Endodermal cell (in vitro differentiated cells): ENCODE measurements at places on chromosomes 6 and 20.

DNA sequence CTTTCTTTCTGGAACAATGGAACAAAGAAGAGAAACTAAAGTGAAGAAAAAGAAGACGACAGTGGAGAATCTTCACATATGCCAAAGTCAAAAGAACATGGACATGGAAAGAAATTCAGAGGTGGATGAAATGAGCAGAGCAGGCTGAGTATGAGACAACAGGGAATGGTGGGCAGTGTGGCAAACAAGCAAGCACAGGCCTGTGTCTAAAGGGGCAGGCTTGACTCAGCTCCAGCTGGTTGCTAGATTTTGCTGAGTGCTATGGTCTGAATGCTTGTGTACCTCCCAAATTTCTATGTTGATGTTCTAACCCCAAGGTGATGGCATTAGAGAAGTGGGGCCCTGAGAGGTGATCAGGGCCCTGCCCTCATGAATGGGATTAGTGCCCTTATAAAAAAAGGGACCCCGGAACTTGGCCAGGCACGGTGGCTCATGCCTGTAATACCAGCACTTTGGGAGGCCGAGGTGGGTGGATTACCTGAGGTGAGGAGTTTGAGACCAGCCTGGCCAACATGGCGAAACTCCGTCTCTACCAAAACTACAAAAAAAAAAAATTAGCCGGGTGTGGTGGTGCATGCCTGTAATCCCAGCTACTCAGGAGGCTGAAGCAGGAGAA lies 49.6 kb downstream of the ZMYND8 start:
- DNase-seq, result no peak

DNA sequence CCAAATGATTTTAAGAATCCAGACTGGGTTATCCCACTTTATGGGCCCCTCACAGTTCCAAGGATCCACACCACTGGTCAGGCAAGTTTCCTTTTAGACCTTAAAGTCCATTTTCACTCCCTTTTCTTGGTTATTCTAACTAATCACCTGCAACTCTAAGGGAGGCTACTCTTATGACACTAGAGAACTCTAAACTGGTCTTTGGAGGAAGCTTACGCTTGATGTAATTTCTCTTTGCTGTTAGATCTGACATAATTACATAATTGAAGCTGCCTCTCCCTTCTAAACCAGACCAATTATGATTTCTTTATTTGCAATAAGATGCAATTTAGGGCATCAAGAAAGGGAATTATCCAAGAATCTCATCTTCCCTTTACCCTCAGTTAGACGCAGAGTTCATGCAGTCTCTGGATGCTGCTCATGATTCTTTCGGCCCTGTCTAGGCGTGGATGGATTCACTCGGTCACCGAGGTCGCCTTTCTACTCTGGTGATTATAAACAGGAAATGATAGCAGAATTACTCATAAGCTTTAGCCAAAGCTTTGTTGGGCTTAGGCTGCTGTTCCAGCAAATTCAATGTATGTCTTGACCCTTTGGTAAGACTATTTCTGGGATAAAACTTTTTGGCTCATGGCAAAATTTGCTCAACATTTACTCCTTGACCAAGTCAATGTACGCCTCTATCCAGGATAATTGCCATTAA lies 166.4 kb upstream of the PRND start:
- no peak for DNase-seq

GRCh38 chr6:73451223-73452106 lies 632 bp downstream of the CGAS start:
- DNase-seq, result peak; percentile 63

DNA sequence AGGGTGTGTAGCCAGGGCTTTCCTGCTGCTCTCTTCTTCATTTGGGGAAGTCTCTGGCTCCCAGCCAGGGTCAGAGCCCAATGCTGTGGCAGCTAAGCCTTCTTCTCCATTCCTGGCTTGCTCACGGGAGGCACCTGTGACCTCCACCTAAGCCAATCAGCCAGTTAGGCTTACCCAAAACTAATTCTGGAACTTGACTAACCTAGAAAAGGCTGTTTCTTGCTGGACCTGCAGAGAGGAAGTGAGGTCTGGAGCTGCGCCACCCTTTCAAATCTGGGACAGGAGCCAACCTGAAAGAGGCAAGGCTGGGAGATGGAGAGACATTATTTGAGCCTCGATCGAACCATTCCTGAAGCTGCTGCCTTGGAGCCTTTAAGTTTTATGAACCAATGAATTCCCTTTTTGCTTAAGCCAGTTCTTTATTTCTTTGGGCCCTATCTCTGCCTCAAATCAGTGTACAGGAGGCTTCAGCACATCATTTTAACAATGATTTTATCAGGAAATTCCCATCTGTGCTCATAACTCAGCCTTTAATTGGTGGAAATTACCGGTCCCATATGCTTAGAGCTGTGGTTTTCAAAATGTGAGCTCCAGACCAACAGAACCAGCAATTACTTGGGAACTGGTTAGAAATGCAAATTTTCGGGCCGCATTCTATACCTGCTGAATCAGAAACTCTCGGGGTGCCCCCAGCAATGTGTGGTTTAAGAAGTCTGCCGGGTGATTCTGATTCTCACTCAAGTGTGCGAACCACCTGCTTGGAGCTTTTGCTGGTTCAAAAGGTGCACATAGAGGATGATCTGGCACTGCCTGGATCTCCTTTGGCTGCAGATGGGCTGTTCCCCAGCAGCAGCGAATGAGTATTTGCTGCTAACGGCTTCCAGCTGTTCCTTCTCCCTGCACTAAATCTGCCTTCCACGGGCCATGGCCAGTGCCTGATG lies 97.4 kb upstream of the RNF24 start:
- no peak for DNase-seq

GRCh38 chr6:72865467-72865866 lies 243.6 kb downstream of the KCNQ5 start:
- no peak for DNase-seq

GRCh38 chr20:31485450-31486339 lies 10.6 kb downstream of the REM1 start:
- DNase-seq, result no peak

GRCh38 chr20:24590178-24590982 lies 121.0 kb downstream of the SYNDIG1 start:
- no peak for DNase-seq

- DNase-seq, result no peak
Measured at GRCh38 chr6:16836144-16836981, 75.1 kb upstream of the ATXN1 start.

GRCh38 chr6:7154341-7155139 lies 46.8 kb downstream of the RREB1 start:
- DNase-seq, result no peak

DNA sequence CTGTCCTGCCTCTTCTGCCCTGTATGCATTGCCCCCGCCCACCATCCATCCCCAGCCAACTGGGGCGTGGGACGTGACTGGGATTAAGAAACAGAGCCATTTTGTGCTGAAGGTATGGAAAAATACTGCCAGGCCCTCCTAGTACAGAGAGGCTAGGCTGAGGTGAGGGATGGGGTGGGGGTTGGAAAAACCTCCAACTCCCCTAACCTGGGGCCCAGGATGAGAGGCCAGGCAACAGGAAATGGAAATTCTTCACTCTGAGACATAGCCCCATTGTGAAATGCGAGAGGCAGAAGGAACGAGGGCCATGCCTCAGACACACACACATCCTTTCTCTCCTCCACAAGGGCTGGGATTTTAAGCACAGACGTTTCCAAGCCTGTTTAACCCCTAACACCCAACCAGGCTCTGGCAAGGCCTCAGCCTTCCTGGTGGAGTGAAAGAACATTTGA lies 19.9 kb downstream of the KCNK5 start:
- peak; percentile 72 for DNase-seq

GRCh38 chr6:39911513-39912125 lies 22.6 kb downstream of the MOCS1 start:
- no peak for DNase-seq

DNA sequence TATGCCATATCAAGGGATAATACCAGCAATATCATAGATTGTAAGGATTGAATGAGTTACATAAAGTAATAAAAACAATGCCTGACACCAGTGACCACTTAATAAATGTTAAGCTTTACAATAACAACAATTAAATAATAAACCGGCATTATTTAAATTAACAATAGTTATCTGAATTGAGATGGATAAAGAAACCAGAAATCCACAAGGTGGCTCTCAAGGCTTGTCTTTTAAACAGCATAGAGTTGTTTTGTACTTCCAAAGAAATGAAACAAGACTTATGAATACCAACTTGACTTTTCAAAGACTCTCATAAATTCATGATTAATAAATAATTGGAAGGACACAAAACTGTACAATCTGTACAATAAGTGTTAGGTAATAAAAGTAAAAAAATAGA lies 203.1 kb downstream of the ASCC3 start:
- no peak for DNase-seq

- DNase-seq, result peak; percentile 71
Measured at GRCh38 chr6:79431537-79431933, 105.7 kb downstream of the LCA5 start.

DNA sequence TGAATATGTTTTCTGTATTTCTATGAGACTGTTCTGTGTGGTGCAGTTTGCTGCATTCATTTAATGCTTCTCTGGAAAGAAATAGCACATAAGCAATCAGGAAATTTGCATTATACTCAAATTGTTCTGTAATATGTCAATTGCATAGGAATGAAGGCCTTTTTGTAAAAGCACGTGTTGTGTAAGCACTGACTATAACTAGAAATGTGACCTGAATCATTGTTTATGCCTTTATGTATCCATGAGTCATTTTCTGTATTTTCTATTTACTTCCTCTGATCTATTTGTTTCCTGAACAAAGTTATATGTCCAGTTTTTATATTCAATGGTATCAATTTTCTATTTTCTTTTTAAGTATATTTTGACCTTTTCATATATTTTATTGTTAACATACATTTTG lies 1455.3 kb downstream of the GRIK2 start:
- no peak for DNase-seq

DNA sequence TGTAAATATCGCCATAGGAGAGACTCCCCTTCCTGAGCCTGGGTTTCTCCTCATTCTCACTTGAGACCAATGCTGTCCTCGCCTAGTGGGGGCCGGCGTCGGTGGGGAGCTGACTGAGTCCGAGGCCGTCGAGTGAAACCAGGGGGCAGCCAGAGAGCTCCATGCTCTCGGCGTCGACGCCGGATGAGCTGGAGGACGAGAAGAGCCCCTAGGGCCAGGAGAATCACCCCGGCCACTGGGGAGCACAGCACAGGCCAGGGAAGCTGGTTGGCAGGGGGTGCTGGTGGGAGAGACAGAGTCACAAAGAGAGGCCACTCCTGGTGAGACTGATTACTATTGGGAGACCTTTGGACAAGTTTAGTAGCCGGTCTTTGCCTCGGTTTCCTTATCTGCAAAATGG lies 6.4 kb upstream of the GPSM3 start:
- DNase-seq, result no peak

DNA sequence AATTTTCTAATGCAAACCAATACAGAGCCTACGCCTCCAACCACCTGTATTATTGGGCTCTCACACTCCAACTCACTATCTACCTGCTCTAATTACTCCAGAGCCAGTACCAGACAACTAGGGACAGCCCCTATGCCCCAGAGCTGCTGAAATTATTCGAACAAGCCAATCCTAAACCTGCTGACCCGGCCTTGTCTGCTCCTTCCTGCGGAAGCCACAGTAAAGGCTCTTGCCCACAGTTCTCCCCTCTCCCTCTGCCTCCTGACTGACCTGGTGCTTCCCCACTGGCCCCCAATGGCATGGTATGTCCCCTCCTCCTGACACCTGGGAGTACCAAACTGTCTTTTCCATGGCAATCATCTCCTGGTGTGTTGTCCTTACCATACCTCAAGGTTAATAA lies 4.1 kb upstream of the TOX2 start:
- DNase-seq, result peak; percentile 22

DNA sequence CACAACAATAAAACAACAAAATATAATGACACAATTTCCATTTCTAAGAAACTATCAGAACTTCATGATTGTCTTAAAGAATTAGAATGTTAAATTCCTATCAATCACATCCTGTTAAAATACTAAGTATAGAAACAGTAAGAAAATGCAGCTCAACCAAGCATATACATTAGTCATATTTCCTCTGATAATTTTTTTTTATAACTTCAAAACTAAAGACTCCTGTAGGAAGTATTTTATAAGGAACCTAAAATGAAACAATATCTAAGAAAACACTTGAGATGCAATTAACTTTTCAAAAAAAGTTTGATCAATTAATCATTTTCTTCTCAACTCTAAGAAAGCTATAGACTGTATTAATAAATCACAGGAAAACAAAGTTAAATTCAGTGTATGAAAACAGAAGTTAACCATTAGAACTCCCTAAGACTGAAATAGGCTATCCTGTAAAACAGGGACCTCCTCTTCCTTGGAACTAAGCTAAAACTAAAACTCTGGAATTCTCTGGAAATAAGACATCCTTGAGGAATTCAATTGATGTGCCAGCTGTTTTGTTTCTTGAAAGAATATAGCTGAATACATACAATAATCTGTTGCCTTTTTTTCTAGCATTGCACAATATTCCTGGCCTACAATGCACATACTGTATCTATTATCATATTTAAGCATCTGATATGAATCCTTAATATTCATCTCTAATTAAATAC lies 19.8 kb downstream of the FKBP5 start:
- DNase-seq, result no peak

DNA sequence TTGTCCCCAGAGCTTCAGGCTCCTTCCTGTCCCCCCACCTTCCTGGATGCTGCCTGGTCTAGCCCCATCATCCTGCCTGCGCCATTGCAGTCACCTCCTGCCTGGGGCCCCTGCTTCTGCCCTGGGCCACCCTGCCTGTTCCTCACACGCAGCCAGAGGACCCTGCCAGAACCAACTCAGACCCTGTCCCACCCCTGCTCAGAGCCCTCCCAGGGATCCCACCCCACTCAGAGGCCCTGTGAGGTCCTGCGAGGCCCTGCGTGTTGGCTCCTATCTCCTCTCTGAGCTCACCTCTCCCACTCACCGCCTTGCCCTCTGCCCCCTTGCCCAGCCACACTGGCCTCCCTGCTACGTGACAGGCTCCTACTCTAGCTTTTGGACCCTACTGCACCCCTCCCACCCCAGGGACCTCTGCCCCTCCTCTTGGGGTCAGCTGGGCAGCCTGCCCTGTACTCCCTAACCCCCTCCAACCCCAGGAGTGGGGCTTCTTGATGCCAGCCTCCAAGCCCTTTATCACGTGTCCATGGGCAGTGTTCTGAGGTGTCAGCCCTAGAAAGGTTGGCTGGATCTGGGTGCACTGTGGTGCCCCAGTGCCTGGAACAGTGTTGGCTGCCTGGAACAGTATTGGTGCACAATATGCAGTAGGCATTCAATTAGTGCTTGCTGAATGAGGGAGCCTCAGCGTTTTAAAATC lies 68.3 kb downstream of the CEBPB start:
- DNase-seq, result no peak

GRCh38 chr6:3200682-3201081 lies 26.8 kb downstream of the TUBB2B start:
- peak; percentile 2 for DNase-seq

- DNase-seq, result no peak
Measured at GRCh38 chr20:47204008-47204849, 152.3 kb downstream of the ZMYND8 start.

GRCh38 chr6:43980004-43980795 lies 147.1 kb downstream of the MRPL14 start:
- DNase-seq, result peak; percentile 35
